Activated naive CD4-positive, alpha-beta T cell treated with Interleukin-2 at 50 U/mL for 16 hours (primary cell): ENCODE measurements at places on chromosomes 5 and 9.

GRCh38 chr5:58145397-58145934 is 314.4 kb downstream of the PLK2 start:
- no peak for DNase-seq

GRCh38 chr9:107397076-107398044 is 92.2 kb downstream of the KLF4 start:
- DNase-seq, result no peak

DNA sequence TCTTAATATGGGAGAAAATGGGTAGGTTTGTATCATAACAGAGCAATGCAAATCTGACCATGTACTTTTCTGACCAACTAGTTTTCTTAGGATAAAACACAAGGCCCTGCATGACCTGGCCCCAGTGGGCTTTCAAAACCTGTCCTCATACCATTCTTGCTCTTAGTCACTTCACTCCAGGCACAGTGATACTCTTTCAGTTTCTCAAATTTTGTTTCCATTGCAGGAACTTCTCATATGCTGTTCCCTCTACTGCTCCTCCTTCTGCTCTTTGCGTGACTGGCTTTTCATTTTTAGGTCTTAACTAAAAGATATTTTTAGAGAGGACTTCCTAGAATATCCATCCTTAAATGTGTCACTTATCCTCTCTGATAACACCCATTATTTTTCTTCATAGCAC is 112.4 kb downstream of the INIP start:
- no peak for DNase-seq

DNA sequence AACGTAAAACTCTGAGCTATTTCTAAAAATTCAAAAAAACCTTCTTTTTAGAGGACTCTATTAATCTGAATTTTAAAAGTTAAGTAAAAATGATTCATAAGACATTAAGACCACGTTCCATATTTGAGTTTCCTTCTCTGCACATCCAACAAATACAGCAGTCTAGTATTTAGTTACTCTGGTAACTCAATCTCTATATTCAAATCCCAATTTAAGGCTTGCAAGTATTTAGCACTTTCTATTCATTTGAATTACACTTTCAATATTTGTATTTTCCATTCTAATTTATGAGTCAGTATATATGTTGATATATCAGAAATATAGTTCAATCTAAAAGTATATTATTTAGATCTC is 17.7 kb downstream of the RFX3 start:
- no peak for DNase-seq

GRCh38 chr5:2588850-2589501 is 162.5 kb downstream of the IRX2 start:
- no peak for DNase-seq

GRCh38 chr5:158589939-158590338 is 509.8 kb downstream of the EBF1 start:
- no peak for DNase-seq

DNA sequence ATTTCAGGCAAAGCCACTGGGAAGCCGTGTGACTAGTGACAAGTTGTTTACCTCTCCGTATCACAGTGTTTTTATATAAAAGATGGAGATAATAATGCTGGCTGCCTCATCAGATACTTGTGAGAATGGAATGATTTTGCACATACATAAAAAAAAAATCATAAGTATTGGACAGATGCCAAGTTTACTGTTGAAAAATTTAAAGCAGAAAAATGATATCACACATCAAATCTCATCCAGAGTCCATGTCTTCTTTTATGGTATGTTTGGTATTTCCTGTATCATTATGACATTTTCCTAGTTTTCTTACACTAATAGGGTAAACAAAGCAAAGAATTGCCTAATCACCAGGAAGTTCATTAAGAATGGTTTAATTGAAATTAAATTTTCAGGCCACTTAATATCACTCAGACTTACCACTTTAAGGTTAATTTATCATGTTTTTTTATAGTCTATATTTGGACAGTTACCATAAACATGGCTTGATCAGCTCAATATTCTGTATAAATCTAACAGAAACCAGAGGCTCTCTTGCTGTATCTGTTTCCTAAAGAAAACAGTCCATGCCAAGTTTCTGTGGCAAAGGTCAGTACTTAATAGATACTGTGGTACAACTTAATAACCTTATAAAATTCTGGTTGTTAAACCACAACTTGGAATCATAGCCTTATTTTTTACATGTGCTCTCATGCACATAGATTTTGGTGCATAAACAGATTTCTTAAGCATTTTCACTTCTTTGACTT is 656.5 kb upstream of the RIOK2 start:
- no peak for DNase-seq

- no peak for DNase-seq
These were observed 255.2 kb downstream of the CRB2 start for GRCh38 chr9:123611226-123611625.

DNA sequence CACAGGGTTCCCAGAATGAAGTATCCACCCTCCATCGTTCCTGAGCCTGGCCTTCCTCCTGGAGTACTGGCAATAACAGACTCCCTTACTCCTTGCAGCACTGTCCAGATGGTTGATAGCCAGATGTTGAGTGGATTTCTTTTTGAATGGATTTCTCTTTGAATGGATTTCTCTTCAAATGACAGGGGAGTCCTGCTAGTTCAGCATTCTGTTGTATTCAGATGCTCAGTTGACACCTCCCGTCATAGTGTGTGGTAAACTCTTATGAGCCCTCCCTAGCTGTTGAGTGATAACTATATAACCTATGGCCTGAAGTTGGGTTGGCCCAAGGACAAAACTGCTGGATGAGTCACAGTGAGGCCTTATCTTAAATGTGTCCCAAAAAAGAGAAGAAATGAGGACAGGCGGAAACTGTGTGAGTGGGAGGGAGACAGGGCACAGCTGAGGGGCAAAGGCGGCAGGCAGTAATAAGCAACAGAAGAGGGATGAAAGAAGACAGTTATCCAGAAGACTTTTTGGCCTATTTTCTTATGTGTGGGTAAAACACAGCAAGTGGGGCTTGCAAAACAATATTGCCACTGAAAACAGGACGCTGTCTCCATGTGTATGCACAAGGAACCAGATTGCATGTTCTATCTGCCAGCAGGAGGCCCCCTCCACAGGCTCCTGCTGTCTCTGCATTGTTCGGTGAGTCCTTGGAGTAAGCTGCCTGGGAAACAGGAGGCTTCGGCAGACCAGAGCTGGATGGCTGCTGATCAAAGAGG is 209.5 kb upstream of the S1PR3 start:
- no peak for DNase-seq

GRCh38 chr5:128111818-128112448 is 28.4 kb downstream of the SLC12A2 start:
- no peak for DNase-seq

DNA sequence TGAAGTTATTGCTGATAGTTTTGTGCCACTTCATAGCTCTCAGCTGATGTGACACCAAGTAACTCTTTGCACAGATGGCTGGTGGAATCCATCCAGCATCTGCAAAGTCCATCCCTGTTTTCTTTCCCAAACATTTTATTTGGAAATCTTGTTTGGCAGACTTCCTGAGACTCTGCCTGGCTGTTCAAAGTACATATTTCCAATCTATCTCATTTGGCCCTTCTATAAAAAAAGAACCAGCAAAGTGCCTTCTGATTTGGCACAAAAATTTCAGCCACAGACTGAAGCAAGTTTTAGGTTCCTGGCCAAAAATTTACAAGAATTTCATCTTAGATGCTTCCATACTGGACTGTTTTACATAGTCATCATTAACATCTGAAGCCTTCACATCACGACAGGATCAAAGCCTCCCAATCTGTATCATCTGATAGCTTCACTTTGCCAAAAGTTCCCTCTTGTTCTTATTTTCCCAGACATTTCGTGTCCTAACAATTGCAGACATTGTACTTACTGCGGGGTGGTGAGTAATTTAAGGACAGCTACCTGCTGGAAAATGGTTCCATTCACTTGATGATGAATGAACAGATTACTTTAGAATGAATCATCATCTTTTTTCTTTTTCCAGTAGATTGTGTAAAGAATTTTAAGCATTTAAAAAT is 377.3 kb downstream of the KIAA0825 start:
- DNase-seq, result no peak

DNA sequence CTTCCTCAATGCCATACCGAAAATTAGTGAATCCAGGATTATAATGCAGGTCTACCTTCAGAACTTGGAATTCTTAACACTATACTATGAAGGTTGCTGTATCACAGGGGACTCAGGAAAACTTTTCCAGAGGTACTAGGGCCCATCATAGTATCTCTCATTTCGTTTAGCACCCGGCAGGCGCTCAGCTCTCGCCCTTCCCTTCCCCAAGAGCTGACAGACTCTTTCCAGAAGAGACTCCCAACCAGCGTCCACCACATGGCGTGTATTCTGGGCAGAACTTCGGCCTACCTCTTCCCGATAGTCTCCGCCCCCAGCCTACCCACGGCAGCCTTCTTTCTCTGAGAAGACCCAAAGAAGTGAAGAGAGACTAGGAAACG is 271 bp downstream of the NOL8 start:
- no peak for DNase-seq

DNA sequence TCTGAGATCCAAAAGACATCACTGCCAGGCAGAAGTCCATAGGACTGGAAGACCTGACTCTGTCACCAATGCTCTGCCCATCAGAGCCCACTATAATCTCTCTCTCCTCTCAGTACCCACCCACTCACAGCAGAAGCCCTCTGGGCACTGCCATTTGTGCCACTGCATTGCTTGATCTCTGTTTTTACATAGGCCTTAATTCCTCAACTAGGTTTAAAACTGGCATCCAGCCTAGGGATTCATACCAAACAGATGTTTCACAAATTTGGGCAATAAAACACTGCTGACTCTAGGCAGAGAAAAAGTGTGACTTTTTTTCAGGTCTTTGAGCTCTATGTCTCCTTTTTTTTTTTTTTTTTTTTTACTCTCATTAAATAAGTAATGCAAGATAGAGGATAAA is 91.1 kb upstream of the RANBP3L start:
- no peak for DNase-seq

GRCh38 chr5:136905571-136905970 is 540.2 kb upstream of the TRPC7 start:
- DNase-seq, result no peak

DNA sequence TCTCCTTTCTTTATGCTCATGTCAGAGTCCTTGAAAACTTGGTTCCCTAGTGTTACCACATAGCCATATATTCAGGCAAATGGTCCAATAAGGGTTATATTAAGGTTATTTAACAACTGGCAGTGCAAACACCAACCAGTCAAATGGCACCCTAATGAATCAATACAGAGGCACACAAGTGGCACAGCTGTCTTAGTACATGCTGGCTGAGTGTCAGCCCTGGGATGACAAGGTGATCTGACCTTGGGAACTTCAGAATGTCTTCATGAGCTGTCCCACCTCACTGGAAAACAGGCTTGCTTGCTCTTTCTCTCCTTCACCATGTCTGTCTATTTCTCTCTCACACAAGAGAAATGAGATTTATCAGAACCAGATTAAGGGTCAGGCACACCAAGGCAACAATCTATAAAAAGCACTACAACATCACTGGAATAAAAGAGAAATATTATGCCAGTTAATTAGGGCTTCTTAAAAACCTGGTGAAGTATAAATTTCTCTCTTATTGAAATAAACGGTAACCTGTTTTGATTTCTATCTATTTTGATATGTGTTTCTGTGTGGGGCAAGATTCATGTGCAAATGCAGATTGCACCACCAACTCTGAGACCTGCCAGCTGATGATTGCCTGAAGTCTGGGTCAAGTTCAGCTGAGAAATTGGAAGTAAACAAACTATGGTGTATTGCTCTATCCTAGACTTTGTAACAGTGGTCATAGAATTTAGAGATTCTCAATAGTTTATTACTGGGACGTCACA is 140.7 kb downstream of the SREK1 start:
- DNase-seq, result no peak

- DNase-seq, result no peak
These were observed 49.4 kb downstream of the SLC46A2 start for GRCh38 chr9:112841261-112841660.

DNA sequence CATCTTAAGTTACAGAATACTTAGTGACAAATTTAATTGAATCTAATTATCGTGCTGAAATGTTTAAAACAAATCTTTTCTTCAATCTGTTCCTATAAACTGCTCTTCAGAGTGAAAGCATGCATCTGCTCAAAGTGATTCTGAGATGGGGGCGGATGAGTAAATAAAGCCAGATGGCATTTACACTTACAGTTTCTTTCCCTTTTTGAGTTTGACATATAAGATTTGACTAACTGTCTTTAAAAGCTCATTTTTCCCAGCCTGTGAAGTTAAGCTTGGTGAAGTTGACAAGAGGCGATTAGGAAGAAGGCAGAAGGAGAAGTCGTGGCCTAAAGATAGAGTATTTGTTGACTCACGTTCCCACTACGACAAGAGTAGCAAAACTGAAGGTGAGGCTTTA is 137.4 kb downstream of the LPAR1 start:
- DNase-seq, result no peak

DNA sequence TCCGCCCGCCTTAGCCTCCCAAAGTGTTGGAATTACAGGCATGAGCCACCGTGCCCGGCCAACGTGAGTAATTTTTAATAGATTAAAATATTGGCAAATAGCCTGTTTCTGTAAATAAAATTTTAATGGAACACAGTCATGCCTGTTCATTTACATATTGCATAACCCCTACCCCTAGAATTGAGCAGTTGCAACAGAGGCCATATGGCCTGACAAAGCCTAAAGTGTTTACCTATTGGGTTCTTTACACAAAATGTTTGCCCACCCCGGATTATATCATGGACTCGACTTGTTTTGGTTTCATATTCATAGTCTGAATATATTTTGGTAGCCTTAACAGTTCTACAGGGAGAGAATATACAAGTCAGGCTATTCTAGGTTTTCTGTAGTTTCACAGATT is 5.3 kb downstream of the NSA2 start:
- no peak for DNase-seq

DNA sequence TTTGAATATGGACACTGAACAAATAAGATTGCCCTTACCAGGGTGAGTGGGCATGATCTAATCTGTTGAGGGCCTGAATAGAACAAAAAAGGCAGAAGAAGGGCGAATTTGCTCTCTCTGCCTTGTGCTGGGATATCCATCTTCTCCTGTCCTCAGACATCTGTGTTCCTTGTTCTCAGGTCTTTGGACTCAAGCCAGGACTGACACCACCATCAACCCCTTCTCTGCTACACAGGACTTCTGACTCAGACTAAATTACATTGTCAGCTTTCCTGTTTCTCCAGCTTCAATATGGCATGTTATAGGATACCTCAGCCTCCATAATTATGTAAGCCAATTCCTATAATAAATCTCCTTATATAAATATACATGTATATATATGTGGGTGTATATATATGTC is 40.8 kb upstream of the SLCO6A1 start:
- no peak for DNase-seq

DNA sequence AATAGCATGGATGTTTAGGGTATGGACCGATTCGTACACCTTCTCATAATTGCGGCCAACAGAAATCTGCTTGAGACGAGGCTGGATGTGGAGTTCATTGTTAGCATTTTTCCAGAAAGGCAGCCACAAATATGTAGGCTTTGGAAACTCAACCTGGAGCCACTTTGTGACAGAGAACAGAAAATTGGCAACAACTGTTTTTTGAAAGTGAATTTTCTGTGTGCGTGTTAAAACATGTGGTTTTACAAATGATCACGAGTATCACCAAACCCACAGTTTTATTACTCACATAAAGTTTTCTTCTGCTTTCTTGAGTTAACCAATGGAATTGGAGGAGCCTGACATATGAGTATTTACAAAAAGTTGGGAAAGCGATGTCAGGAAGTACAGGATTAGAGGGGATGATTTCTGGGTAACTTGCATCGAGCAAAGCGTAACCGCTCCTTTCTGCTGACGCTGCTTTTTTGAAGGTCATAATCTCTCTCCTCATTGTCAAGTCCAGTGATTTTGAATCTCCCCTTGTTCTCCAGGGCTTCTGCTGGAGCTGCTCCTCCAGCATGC is 138.5 kb upstream of the TAF11L2 start:
- DNase-seq, result no peak
